ENCODE measurements at places on chromosomes 4 and X. TPM values are rescaled to one million over a fixed set of nuclear protein-coding genes. Genes with fewer than 3 reads are reported as not detected.

CXorf65 gene
- total RNA-seq = 30.6 TPM

SHISA3 gene
- total RNA-seq = 0.64 TPM

TRPC3 gene
- 0.55 TPM for total RNA-seq

GPRASP3 gene
- total RNA-seq = 2.0 TPM

ZMYM3 gene
- 38.9 TPM for total RNA-seq

DMP1 gene
- total RNA-seq = not detected

CCDC158 gene
- not detected for total RNA-seq

GAGE2A gene
- total RNA-seq = not detected

PNMA6F gene
- total RNA-seq = not detected

DNA sequence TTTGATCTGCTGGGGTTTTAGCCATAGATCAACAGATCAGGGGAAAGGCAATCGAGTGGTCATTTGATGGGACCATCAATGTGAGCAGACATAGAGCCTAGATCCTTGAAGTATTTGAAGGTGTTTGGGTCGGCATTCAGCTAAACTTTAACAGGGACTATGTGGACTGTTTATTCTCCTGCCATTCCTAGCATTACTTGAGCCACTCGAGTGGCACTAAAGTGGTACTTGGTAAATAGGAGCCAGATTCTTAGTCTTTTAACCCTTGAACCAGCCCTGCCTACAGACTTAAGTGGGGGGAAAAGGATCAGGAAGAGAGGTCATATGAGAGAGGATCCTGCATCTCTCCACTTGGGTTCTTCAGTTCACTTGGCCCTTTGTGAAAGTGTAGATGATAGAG, 3.8 kb downstream of the MSN start:
- peak overlapping the region; percentile 94 for H3K4me3 ChIP-seq
- DNase-seq = no peak
- peaks cover 49% of the 10 kb centered on the region for H3K4me1 ChIP-seq
- H3K36me3 ChIP-seq = peaks cover 47% of the 10 kb centered on the region
- no peaks in the 10 kb centered on the region for H3K27me3 ChIP-seq

DNA sequence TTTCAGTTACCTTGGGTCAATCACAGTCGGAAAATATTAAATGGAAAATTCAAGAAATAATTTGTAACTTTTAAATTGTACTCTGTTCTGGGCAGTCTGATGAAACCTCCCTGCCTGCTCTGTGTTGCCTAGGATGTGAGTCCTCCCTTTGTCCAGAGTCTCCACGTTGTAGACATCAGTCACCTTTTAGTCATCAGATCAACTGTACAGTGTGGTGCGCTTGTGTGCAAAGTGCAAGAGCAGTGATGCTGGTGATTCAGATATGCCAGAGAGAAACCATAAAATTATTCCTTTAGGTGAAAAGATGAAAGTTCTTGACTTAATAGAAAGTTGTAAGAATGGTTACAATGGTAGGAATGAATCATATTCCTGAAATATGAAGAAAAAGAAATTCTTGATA, 1.4 kb downstream of the SPATA4 start:
- no peak for DNase-seq
- H3K27me3 ChIP-seq = peaks cover 50% of the 10 kb centered on the region

DNA sequence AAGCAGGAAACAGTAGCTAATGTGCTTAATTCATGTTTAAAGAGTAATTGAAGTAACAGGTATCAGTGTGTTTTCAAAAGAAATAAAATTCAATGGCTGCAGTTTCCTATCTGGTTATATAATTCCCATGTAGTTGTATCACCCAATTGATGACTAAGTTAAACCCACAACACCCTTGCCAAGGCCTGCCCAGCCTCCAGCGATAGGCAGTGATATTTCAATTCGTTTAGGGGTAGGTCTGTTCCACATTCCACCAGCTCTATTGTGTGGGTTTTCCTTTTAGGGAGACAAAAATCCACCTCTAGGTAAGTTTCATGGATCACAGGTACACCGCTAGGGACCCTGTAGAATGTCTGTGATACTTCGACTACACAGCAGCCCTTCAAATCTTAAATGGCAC, 24.7 kb upstream of the MXRA5 start:
- H3K4me3 ChIP-seq = no peak overlapping the region
- H3K27me3 ChIP-seq = no peaks in the 10 kb centered on the region
- no peaks in the 10 kb centered on the region for H3K4me1 ChIP-seq
- no peak overlapping the region for H3K27ac ChIP-seq
- no peaks in the 10 kb centered on the region for H3K36me3 ChIP-seq

GRCh38 chrX:121050781-121051180, 3.4 kb downstream of the GLUD2 start:
- no peak overlapping the region for H3K4me3 ChIP-seq
- DNase-seq = no peak
- H3K27ac ChIP-seq = no peak overlapping the region
- no peaks in the 10 kb centered on the region for H3K4me1 ChIP-seq
- H3K36me3 ChIP-seq = no peaks in the 10 kb centered on the region
- H3K27me3 ChIP-seq = peaks cover 19% of the 10 kb centered on the region

GRCh38 chr4:122576261-122577188, 44.3 kb downstream of the IL21 start:
- H3K27ac ChIP-seq = no peak overlapping the region
- H3K4me1 ChIP-seq = peaks cover 27% of the 10 kb centered on the region
- H3K27me3 ChIP-seq = peaks cover 2% of the 10 kb centered on the region
- H3K4me3 ChIP-seq = no peak overlapping the region
- peaks cover 2% of the 10 kb centered on the region for H3K36me3 ChIP-seq
- no peak for DNase-seq

GRCh38 chr4:1552451-1552850, 131.7 kb downstream of the FAM53A start:
- no peaks in the 10 kb centered on the region for H3K4me1 ChIP-seq
- H3K4me3 ChIP-seq = no peak overlapping the region
- no peaks in the 10 kb centered on the region for H3K36me3 ChIP-seq
- H3K27ac ChIP-seq = no peak overlapping the region

DNA sequence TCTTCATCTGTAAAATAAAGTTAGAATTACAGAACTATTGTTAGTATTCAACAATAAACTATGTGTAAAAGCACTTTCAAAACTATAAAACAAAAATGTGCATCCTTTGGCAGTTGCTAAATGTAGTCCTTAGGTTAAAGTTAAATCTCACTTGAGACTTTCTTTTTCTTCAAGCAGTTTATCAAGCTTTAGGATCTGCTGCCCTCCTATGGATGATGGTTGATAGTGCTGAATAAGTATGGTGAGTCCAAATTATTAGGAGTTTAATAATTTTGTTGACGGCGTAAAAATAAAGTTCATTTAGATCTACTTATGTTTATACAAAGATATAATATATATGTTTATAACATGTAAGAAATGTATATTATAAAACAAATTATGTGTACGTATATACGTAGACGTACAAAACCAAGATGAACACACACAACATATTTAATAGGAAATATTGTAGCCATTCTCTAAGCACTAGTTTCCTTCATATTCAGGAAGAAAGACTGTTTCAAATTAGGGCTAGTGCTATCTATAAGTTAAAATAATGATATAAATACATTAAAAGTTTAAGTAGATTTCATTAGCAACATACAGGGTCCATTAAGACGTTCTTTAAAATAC, 22.3 kb downstream of the UGT2A2 start:
- no peak for DNase-seq
- H3K36me3 ChIP-seq = no peaks in the 10 kb centered on the region
- no peak overlapping the region for H3K4me3 ChIP-seq
- H3K27me3 ChIP-seq = no peaks in the 10 kb centered on the region

DNA sequence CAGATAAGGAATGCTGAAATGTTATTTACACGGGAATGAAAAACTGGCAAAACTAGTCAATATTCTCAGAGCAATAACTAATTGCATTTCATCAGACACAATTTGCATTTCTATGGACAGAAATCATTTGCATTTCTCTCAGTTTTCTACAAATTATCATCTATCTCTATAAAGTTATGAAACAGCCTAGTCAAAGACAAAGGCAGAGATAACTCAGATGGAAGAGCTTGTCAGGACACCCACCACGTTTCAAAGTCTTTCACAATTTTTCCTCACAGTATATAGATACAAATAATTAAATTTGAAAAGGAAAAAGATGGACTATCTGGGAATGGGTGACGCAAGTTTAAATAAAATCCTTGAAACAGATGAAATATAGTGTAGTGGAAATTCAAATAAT, 230.8 kb downstream of the GASK1B start:
- no peak overlapping the region for H3K27ac ChIP-seq
- no peaks in the 10 kb centered on the region for H3K27me3 ChIP-seq
- no peak for DNase-seq
- no peak overlapping the region for H3K4me3 ChIP-seq
- H3K36me3 ChIP-seq = no peaks in the 10 kb centered on the region

- H3K4me1 ChIP-seq = no peaks in the 10 kb centered on the region
- no peak for DNase-seq
- no peaks in the 10 kb centered on the region for H3K27me3 ChIP-seq
- no peak overlapping the region for H3K4me3 ChIP-seq
- no peak overlapping the region for H3K27ac ChIP-seq
- H3K36me3 ChIP-seq = no peaks in the 10 kb centered on the region
Measured at GRCh38 chr4:126961661-126962060, 671.1 kb upstream of the INTU start.

- no peaks in the 10 kb centered on the region for H3K36me3 ChIP-seq
- H3K27me3 ChIP-seq = peaks cover 3% of the 10 kb centered on the region
- DNase-seq = peak; percentile 27
Measured at GRCh38 chr4:2065106-2065930, 6.2 kb downstream of the NAT8L start.

- no peaks in the 10 kb centered on the region for H3K36me3 ChIP-seq
Measured at GRCh38 chr4:78138252-78138651, 81.1 kb downstream of the FRAS1 start.

- peaks cover 4% of the 10 kb centered on the region for H3K4me1 ChIP-seq
- H3K27ac ChIP-seq = no peak overlapping the region
- no peaks in the 10 kb centered on the region for H3K27me3 ChIP-seq
- no peak for DNase-seq
- peaks cover 31% of the 10 kb centered on the region for H3K36me3 ChIP-seq
Measured at GRCh38 chr4:142142366-142143054, 506.1 kb downstream of the IL15 start.

- no peak overlapping the region for H3K27ac ChIP-seq
- H3K4me1 ChIP-seq = no peaks in the 10 kb centered on the region
- no peak overlapping the region for H3K4me3 ChIP-seq
- H3K27me3 ChIP-seq = no peaks in the 10 kb centered on the region
- DNase-seq = no peak
Measured at GRCh38 chr4:136800248-136800647, 732.0 kb downstream of the PCDH18 start.

- H3K27ac ChIP-seq = no peak overlapping the region
- H3K4me1 ChIP-seq = no peaks in the 10 kb centered on the region
- H3K36me3 ChIP-seq = no peaks in the 10 kb centered on the region
- no peak for DNase-seq
- no peak overlapping the region for H3K4me3 ChIP-seq
Measured at GRCh38 chr4:173039617-173040577, 128.7 kb upstream of the GALNT7 start.

- no peaks in the 10 kb centered on the region for H3K36me3 ChIP-seq
- no peak for DNase-seq
- no peaks in the 10 kb centered on the region for H3K27me3 ChIP-seq
- no peaks in the 10 kb centered on the region for H3K4me1 ChIP-seq
- no peak overlapping the region for H3K27ac ChIP-seq
- no peak overlapping the region for H3K4me3 ChIP-seq
Measured at GRCh38 chr4:124202099-124202498, 510.4 kb downstream of the ANKRD50 start.

GRCh38 chr4:108965472-108966076, 202.7 kb upstream of the ETNPPL start:
- H3K27ac ChIP-seq = no peak overlapping the region
- H3K4me3 ChIP-seq = no peak overlapping the region
- peaks cover 6% of the 10 kb centered on the region for H3K27me3 ChIP-seq
- H3K36me3 ChIP-seq = peaks cover 14% of the 10 kb centered on the region
- no peak for DNase-seq

- H3K27me3 ChIP-seq = no peaks in the 10 kb centered on the region
- DNase-seq = no peak
- no peak overlapping the region for H3K27ac ChIP-seq
- H3K36me3 ChIP-seq = peaks cover 5% of the 10 kb centered on the region
Measured at GRCh38 chrX:14003028-14003427, 26.7 kb downstream of the GEMIN8 start.

DNA sequence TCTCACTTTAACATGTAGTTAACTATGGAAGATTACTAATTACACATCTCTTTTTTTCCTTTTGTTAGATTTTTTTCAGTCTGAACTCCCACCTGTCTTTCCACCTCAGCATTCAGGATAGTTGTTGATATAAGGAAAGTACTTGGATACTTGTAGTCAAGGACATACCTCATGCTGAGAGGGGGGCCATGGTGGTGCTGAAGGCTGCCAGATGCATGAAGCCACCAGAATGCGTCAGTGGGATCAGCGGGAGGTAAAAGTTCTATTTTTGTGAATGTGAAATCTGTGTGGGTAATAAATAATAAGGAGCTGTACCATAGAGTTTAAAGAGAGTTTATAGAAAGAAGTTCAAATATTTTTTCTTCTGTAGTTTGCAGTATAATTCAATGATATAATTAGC, 13.1 kb upstream of the NDST4 start:
- no peaks in the 10 kb centered on the region for H3K27me3 ChIP-seq
- DNase-seq = no peak

- no peak for DNase-seq
- no peaks in the 10 kb centered on the region for H3K27me3 ChIP-seq
- H3K4me3 ChIP-seq = no peak overlapping the region
- H3K27ac ChIP-seq = no peak overlapping the region
- H3K36me3 ChIP-seq = no peaks in the 10 kb centered on the region
- no peaks in the 10 kb centered on the region for H3K4me1 ChIP-seq
Measured at GRCh38 chr4:158395343-158395742, 126.3 kb upstream of the RXFP1 start.

DNA sequence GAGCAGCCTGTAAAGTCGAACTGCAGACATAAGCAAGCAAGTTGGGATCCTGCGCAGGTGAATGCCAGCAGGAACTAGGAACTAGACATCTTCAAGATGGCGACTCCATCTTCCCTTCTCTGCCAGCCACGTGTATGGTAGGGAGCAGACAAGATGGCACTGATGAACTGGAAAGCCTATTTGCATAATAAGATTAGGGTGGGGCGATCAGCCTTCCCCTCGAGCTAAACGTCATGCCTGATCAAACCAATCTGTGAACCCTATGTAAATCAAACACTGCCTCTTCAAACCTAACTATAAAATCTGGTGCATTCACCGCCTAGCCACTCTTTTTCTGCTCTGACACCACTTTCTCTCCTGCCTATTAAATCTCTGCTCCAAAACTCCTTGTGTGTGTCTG, 28.1 kb upstream of the LGI2 start:
- peaks cover 5% of the 10 kb centered on the region for H3K27me3 ChIP-seq
- H3K4me1 ChIP-seq = no peaks in the 10 kb centered on the region
- no peak for DNase-seq
- H3K27ac ChIP-seq = no peak overlapping the region
- no peak overlapping the region for H3K4me3 ChIP-seq
- no peaks in the 10 kb centered on the region for H3K36me3 ChIP-seq

- no peaks in the 10 kb centered on the region for H3K27me3 ChIP-seq
- no peak for DNase-seq
- H3K4me1 ChIP-seq = peaks cover 28% of the 10 kb centered on the region
- no peak overlapping the region for H3K4me3 ChIP-seq
- H3K36me3 ChIP-seq = peaks cover 13% of the 10 kb centered on the region
- H3K27ac ChIP-seq = peak overlapping the region; percentile 4
Measured at GRCh38 chrX:24167719-24168472, 18.4 kb downstream of the ZFX start.
